ENCODE measurements at places on chromosomes 6 and 20.

GRCh38 chr6:150144294-150144868 is 1.5 kb downstream of the PPP1R14C start:
- DNase-seq: no peak

GRCh38 chr20:38604873-38605303 is 3.3 kb downstream of the ARHGAP40 start:
- no peak for DNase-seq

GRCh38 chr6:47714802-47715201 is 16.4 kb downstream of the ADGRF4 start:
- no peak for DNase-seq

GRCh38 chr6:119858901-119859300 is 509.3 kb upstream of the MAN1A1 start:
- no peak for DNase-seq

DNA sequence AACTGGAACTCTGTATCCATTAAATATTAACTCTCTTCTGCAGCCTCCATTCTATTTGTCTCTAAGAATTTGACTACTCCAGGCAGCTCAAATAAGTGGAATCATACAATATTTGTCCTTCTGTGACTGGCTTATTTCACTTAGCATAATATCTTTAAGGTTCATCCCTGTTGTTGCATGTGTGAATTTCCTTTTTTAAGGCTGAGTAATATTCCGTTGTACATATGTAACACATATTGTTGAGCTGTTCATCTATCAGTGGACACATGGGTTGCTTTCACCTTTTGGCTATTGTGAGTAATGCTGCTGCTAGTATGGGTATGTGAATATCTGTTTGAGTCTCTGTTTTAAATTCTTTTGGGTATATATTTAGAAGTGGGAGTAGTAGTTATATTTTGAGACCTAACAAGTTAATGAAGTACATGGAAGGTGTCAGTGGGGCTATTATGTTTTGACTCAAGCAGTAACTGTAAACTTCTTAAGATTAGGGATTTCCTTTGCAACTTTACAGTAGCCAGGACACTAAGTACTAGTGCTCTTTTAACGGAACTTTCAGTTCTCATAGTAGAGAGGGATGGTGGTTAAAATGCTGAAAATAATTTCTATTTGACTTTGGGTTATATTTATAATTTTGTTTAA is 29.7 kb upstream of the TMEM217 start:
- DNase-seq: no peak

DNA sequence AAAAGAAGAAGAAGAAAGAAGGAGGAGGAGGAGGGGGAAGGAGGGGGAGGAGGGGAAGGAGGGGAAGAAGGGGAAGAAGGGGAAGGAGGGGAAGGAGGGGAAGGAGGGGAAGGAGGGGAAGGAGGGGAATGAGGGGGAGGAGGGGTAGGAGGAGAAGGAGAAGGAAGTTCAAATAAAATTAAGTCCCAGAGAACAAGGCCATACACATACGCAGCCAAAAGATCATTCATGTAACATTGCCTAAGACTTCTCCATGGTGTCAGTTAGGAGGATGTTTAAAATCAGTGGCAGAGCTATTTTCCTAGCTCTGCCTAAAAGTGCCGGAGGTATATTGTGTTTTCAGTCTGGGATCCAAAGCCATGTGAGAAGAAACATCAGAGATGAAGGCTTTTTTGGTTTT is 75.8 kb downstream of the PLCB4 start:
- DNase-seq: no peak

GRCh38 chr6:47202644-47203205 is 107.0 kb downstream of the TNFRSF21 start:
- no peak for DNase-seq

GRCh38 chr6:73123632-73124329 is 101.5 kb downstream of the KHDC1L start:
- DNase-seq: no peak
